ENCODE measurements at places on chromosomes 3 and 15.

GRCh38 chr3:31732548-31732947, 199.8 kb downstream of the STT3B start:
- no peak for DNase-seq

DNA sequence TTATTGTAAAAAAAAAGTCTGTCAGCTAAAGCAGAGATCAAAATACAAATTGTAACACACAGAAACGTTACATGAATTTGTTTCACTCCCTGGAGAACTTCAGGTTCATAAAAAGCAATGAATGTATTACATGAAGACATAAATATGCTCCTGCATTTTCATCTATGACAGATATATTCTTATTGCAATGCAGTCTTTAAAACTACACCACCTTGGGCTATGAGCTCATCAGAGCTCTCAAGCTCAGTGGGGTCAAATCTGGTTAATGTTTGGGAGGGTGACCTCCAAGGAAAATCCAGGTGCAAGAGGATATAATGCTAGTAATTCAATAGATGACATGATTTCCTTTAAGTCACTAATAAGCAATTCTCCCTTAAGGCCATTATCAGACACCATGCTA, 606.8 kb downstream of the EPHA3 start:
- no peak for DNase-seq

GRCh38 chr3:187976365-187976900, 177.5 kb upstream of the LPP start:
- DNase-seq = no peak

- no peak for DNase-seq
Observed at GRCh38 chr15:78923015-78923414, 21.8 kb downstream of the CTSH start.

GRCh38 chr15:101637516-101637915, 14.7 kb downstream of the TM2D3 start:
- DNase-seq = no peak

DNA sequence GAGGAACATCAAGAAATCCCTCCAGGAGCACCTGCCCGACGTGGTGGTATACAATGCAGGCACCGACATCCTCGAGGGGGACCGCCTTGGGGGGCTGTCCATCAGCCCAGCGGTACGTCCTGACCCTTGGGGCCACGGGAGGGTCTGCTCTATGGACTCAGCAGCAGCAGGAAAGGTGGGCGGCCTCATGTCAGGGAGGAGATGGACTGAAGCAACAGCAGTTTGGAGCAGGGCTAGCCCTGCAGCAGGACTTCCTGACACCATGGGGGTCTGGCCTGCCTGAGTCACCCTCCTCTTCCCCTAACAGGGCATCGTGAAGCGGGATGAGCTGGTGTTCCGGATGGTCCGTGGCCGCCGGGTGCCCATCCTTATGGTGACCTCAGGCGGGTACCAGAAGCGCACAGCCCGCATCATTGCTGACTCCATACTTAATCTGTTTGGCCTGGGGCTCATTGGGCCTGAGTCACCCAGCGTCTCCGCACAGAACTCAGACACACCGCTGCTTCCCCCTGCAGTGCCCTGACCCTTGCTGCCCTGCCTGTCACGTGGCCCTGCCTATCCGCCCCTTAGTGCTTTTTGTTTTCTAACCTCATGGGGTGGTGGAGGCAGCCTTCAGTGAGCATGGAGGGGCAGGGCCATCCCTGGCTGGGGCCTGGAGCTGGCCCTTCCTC, 24.2 kb downstream of the HDAC11 start:
- no peak for DNase-seq

DNA sequence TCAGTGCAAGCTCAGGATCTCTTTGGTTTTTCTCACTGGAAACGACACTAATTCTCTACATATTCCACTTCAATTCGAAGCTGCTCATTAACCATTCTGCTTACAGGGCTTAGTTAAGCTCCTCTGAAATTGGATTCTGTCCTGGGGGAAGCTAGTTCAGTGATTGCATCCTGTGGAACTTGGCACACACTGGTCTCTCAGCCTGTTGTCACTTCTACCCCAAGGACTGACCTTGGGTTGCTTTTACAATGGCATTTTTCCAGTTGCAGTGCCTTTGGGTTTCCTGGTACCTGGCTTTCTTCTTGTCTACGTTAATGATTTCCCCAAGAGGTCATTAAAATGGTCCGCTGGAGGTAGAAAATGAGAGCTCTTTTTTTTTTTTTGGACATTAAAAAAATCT, 33.3 kb upstream of the GABRB3 start:
- no peak for DNase-seq

- no peak for DNase-seq
Observed at GRCh38 chr15:66484539-66485112, 12.9 kb downstream of the SNAPC5 start.

DNA sequence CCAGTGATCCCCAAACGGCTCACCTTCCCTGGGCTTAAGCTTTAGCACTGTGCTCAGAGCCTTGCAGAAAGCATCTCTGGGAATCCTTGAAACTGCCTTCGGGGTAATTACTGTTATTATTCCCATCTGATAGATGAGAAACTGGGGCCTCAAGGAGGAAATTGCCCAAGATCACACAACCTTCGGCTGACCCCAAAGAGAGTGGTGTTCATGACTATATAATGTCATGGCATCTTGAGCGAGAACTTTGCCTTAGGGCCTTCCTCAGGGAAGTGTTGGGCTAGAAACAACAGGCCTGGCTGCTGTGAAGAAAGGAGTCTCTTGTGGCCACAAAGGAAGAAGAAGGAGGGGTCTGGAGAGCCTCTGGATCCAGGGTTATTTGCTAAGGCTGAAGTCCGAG, 388.7 kb upstream of the CFAP20DC start:
- no peak for DNase-seq

- DNase-seq = no peak
Observed at GRCh38 chr3:18807593-18807992, 340.7 kb upstream of the KCNH8 start.

GRCh38 chr15:90097475-90097874, 4.8 kb downstream of the IDH2 start:
- DNase-seq = no peak
